ENCODE measurements at places on chromosomes 4 and X. TPM values are rescaled to one million over a fixed set of nuclear protein-coding genes. Genes with fewer than 3 reads are reported as not detected.

The LARP7 gene
- 45.5 TPM for total RNA-seq

The ETNPPL gene
- not detected for total RNA-seq

The BGN gene
- total RNA-seq, result 164 TPM

The KDR gene
- 28.8 TPM for total RNA-seq

- DNase-seq, result peak; percentile 93
These were observed 9.8 kb upstream of the BCOR start for GRCh38 chrX:40107291-40108161.

GRCh38 chr4:112655270-112655669 is 18.3 kb downstream of the LARP7 start:
- no peak for DNase-seq

- DNase-seq, result no peak
These were observed 136.8 kb downstream of the FAM53A start for GRCh38 chr4:1547131-1547855.

- no peak for DNase-seq
These were observed 107.0 kb downstream of the ENPP6 start for GRCh38 chr4:184110452-184111224.

DNA sequence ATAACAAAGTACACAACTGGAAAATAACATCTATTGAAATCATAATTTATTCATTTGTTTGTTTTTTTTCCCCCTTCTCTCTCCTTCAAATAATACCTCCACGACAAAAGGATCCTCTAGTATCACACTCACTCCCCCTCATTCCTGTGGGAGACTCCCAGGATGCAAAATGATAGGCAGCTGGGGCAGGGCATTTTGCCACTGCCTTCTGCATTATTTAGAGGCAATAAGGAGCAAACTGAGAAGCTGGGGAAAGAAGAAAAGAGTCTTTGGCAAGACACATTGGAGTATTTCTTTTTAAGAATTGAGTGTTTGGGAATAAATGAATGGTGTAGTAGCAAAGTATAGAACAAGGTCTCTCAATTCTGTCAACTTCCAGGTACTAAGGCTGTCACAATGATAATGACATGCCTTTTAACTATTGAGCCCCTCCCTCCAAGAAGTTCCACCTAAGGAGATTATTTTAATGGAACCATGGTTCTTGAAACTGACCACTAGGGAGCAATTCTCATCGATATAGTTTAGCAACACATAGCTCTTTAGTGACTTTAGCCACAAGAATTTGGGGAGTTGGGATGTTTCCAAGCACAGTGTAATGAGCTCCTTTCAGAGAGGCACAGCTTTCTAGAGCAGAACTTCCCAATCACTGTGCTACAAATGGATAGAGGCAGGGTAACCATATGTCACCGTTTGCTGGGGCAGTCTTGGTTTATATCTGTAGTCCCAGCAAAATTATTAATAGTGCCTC is 303.3 kb downstream of the FRMPD4 start:
- DNase-seq, result no peak

- peak; percentile 69 for DNase-seq
These were observed 24.5 kb upstream of the PJA1 start for GRCh38 chrX:69189576-69190371.

DNA sequence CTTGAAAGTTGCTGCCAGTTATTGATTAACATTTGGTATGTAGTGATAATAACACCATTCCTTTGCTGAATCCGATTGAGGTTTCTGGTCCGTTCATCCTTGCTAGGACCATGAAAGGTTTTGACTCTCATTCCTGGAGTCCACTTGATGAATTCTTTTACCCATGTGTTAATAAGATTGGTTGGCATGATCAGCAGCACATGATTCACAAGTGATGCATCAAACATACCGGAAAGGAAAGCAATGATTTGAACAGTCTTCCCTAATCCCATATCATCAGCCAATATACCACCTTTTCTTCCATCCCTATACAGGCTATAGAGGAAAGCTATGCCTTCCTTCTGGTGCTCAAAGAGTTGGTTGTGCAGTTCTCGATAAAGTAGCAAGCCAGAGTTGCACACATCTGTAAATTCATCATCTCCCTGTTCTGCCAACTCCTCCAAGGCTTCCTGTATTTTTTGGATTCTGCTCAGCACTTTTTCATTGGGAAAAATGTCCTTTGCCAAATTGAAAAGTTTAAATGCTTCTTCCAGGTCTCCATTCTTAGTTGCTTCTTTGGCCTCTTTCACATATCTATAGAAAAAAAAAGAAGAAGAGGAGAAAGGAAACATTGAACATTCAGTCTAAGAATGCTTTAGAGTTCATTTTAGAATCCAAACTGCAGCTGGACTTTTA is 26.7 kb downstream of the PIN4 start:
- no peak for DNase-seq

Measured in kidney (tissue), 22 donors.